Suprapubic skin (tissue), 4 donors: ENCODE measurements at places on chromosomes 16 and 17. TPM values are rescaled to one million over a fixed set of nuclear protein-coding genes. Genes with fewer than 3 reads are reported as not detected.
A peak's percentile ranks its signal among the peaks of the same experiment; 100 is the strongest.

- H3K4me1 ChIP-seq = peaks cover 57% of the 10 kb centered on the region
- H3K4me3 ChIP-seq = no peak overlapping the region
- DNase-seq = no peak
- no peak overlapping the region for H3K27ac ChIP-seq
These were observed 6.3 kb downstream of the STARD3 start for GRCh38 chr17:39643271-39643670.

DNA sequence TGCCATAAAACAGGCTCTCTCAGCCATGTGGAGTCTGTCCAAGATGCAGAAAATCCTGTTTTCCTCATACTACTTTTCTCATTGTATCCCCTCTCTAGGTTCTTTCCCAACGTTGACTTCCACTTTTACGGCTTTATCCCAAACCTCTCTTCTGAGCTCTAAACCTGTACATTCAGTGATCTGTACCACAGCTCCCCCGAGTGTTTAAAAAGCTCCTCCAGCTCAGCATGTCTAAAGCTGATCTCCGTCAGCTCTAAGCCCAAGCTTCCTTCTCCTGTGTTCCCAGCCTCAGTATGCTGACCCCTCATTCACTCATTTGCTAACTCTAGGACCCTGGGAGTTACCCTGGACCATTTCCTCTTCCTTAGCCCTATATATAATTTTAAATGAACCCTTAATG lies 144.6 kb downstream of the DNAH9 start:
- DNase-seq = no peak
- no peak overlapping the region for H3K27ac ChIP-seq
- no peak overlapping the region for H3K4me3 ChIP-seq
- no peaks in the 10 kb centered on the region for H3K27me3 ChIP-seq

DNA sequence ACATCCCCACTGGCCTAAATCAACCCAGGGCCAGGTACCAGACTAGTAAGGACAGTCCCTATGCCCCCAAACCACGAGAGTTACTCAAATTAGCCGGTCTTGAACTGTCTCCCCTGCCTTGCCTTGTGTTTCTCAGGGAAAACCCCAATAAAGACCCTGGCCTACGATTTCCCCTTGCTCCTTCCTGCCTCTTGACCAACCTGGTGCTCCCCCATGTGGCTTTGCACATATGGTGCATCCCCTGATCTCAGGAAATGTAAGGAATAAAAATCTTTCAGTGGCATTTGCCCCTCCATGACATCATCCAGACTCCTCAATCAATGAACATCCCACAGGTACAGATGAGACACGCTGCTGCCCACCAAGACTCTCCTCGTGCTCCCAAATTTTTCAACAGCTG lies 87.9 kb downstream of the ZNF18 start:
- H3K4me3 ChIP-seq = no peak overlapping the region
- H3K27me3 ChIP-seq = no peaks in the 10 kb centered on the region
- H3K36me3 ChIP-seq = no peaks in the 10 kb centered on the region
- no peak overlapping the region for H3K27ac ChIP-seq
- DNase-seq = no peak

GRCh38 chr17:71032746-71033273 lies 863.5 kb downstream of the KCNJ2 start:
- no peak overlapping the region for H3K27ac ChIP-seq
- DNase-seq = no peak
- no peaks in the 10 kb centered on the region for H3K4me1 ChIP-seq
- no peak overlapping the region for H3K4me3 ChIP-seq
- H3K27me3 ChIP-seq = peaks cover 5% of the 10 kb centered on the region
- H3K36me3 ChIP-seq = no peaks in the 10 kb centered on the region

DNA sequence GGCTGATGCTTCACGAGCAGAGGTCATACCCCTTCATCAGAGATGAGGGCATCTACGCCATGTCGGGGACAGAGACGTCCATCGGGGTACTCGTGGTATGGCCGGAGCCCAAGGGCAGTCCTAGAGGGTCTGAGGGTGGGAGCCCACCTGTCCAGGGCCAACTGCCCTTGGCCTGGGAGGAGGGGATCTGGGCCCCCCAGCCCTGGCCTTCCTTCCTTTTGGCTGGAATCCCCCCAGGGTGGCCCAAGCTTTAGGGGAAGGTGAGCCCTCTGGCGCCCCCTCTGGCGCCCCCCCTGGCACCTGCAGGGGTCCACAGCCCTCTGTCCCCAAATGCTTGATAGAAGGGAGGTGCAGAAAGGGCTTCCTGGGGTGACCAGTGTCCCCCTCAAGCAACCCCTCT lies 69.3 kb downstream of the SCNN1B start:
- no peak for DNase-seq
- H3K27ac ChIP-seq = no peak overlapping the region
- no peak overlapping the region for H3K4me3 ChIP-seq
- no peaks in the 10 kb centered on the region for H3K27me3 ChIP-seq

DNA sequence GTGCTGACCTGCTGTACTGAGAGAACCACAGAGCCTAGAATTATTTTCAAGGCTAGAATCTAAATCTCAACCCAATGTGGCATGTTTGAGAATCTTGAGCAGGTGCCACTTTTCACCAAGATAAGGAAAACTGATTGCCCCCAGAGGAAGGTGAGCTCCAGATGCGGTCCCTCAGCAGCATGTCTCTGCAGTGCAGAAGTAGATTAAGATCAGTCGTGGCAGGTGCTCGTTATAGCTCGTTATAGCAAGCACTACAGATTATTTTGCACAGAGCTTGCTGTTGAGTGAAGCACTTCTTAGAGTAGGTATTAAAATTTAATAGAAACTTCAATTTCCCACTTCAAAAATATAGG lies 176.0 kb downstream of the AATF start:
- peaks cover 61% of the 10 kb centered on the region for H3K36me3 ChIP-seq
- no peak overlapping the region for H3K27ac ChIP-seq
- no peaks in the 10 kb centered on the region for H3K4me1 ChIP-seq
- DNase-seq = no peak

- no peaks in the 10 kb centered on the region for H3K4me1 ChIP-seq
- no peak overlapping the region for H3K27ac ChIP-seq
- no peak overlapping the region for H3K4me3 ChIP-seq
- H3K36me3 ChIP-seq = peaks cover 90% of the 10 kb centered on the region
- DNase-seq = no peak
These were observed 8.3 kb downstream of the SRP68 start for GRCh38 chr17:76063875-76064546.

DNA sequence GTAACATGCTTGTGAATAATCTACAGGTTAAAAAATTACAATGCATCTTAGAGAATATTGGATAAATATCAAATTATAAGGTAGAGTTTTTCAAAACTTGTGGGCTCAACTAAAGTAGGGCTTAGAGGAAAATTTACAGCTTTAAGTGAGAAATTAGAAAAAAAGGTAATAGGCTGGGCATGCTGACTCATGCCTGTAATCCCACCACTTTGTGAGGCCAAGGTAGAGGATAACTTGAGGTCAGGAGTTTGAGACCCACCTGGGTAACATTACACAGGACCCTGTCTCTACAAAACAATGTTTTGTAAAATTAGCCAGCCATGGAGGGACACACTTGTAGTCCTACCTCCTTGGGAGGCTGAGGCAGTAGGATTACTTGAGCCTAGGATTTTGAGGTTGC lies 4.5 kb downstream of the ATF7IP2 start:
- H3K36me3 ChIP-seq = no peaks in the 10 kb centered on the region
- H3K4me3 ChIP-seq = no peak overlapping the region
- H3K27ac ChIP-seq = no peak overlapping the region
- H3K4me1 ChIP-seq = no peaks in the 10 kb centered on the region
- DNase-seq = no peak
- peaks cover 3% of the 10 kb centered on the region for H3K27me3 ChIP-seq

DNA sequence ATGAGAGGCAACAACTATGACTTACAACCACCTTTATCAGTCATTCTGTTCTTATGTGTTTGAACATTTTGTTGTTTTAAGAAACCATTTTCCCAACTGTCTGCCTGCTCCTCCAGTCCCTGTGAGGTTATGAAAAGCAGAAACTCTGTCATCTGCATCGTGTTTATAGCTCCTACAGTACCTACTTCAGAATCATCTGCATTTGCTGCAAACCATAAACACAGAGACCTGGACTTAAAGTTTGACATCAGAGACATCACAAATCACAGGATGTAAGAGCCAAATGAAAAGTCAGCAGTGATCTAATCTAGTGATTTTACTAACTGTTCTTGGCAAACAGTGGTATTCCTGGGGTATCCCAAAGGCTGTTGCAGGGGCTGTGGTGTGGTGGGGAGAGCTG lies 55.2 kb downstream of the CDH11 start:
- DNase-seq = no peak
- H3K27ac ChIP-seq = no peak overlapping the region
- H3K4me3 ChIP-seq = no peak overlapping the region
- H3K36me3 ChIP-seq = no peaks in the 10 kb centered on the region
- no peaks in the 10 kb centered on the region for H3K27me3 ChIP-seq

GRCh38 chr17:7558544-7559319 lies at the start of gene TNFSF13:
TNFSF13 (plus strand) TSS chr17:7558750; CDS start chr17:7559040, 290 bp downstream.
- peak within 1 kb of the TSS; percentile 96 for H3K4me3 ChIP-seq
- peak within 1 kb of the TSS; percentile 92 for H3K27ac ChIP-seq
- peaks cover 7% of the 10 kb centered on the region for H3K36me3 ChIP-seq
- no peaks in the 10 kb centered on the region for H3K27me3 ChIP-seq
- DNase-seq = no peak

DNA sequence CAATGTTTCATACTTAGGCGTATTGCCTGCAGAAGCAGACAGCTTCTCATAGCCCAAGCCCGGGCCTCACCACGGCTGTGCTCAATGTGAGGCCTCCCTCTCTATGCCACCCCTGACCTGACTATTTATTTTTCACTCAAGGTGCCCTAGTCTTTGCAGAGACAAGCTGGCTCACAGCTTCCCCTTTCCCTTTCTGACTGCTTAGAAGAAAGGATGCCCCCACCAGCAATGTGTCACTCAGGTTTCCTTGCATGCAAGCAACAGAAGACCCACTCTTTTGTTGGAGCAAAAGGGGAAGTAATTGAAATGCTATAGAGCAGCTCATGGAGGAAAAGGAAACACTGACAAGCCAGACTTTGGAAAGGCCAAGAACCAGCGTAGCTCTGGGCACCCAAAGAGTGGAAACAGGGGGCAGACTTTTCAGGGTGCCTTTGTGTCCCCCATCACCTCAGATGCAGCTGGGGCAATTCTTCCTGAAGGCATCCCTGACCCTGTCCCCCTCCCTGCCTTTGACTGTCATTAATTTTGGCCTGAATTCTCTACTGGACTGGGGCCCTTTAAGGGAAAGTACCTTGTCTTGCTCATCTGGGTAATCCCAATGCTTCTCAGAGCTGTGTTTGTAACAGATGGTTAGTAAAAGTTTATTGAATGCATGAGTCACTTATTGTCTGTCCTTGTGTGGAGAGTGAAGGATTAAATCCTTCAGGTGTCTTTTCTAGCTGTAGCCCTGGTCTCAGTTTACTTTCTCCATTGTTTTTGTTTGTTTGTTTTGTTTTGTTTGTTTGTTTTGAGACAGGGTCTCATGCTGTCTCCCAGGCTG lies 17.8 kb downstream of the RGS9 start:
- DNase-seq = no peak
- H3K27me3 ChIP-seq = no peaks in the 10 kb centered on the region
- no peak overlapping the region for H3K27ac ChIP-seq
- no peaks in the 10 kb centered on the region for H3K4me1 ChIP-seq

DNA sequence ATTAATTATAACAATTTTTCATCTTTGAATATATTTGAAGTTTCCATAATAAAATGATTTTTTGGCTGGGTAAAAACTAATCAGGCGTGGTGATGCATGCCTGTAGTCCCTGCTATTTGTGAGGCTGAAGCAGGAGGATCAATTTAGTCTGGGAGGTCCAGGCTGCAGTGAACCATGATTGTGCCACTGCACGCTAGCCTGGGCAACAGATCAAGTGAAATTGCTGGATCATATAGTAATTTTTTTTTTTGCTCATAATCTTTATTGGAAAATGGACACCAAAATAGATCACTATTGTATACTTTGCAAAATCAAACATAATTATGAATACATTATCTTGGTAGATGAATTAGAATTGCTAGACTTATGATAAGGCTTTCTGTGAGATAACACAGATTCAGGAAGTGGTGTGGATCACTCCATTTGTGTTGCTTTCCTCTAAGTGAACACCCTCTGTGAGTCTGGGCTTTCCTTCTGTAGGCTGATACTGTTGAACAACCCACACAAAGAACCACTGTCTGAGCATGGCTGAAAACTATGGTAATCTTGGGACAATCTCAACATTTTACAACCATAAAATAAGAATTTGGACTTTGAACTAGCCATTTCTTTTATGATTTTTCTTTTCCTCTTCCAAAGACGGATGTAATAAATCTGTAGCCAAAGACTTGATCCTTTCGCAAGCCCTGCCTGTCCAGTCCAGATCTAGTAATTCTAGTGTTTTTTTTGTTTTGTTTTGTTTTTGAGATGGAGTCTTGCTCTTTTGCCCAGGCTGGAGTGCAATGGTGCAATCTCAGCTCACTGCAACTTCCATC lies 5.6 kb upstream of the ST3GAL2 start:
- no peak for DNase-seq
- H3K4me3 ChIP-seq = no peak overlapping the region
- no peaks in the 10 kb centered on the region for H3K36me3 ChIP-seq

DNA sequence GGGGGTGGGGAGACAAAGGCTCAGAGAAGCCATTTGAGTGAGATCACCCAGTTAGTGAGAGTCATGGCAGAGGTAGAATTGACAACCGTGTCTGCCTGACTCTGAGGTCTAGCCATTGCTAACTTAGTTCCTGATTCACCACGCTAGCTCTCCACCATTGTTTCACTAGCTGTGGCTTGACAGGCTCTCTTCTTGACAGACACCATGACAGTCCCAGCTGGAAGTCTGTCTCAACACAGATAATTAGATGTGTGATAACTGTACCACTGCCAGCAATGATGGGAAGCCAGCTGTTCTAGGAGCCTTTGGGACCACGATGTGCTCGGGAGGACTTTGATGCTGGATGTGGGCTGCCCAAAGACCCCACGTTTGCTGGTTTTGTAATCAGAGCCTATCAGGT lies 170.5 kb upstream of the CACNG3 start:
- no peak for DNase-seq
- no peak overlapping the region for H3K4me3 ChIP-seq
- H3K4me1 ChIP-seq = no peaks in the 10 kb centered on the region
- no peak overlapping the region for H3K27ac ChIP-seq

- no peaks in the 10 kb centered on the region for H3K27me3 ChIP-seq
- no peaks in the 10 kb centered on the region for H3K36me3 ChIP-seq
- H3K4me1 ChIP-seq = peaks cover 21% of the 10 kb centered on the region
- H3K4me3 ChIP-seq = no peak overlapping the region
These were observed 9.5 kb downstream of the MYCBPAP start for GRCh38 chr17:50517504-50518383.

The GRAP gene
- total RNA-seq = 1.4 TPM

The CD300H gene
- not detected for total RNA-seq

The C17orf50 gene
- not detected for total RNA-seq

The PPP1R1B gene
- 112 TPM for total RNA-seq

The ACE gene
- total RNA-seq = 1.9 TPM

The KIF2B gene
- total RNA-seq = not detected

The UMOD gene
- not detected for total RNA-seq
